ENCODE measurements at places on chromosomes 3 and 15. TPM values are rescaled to one million over a fixed set of nuclear protein-coding genes. Genes with fewer than 3 reads are reported as not detected.

CCR8 gene
- total RNA-seq, result 1.8 TPM

PLIN1 gene
- total RNA-seq, result 0.05 TPM

ZPLD1 gene
- total RNA-seq, result 0.09 TPM

MTFMT gene
- 9.7 TPM for total RNA-seq

NR2E3 gene
- total RNA-seq, result 0.05 TPM

- DNase-seq, result no peak
Observed at GRCh38 chr3:116118475-116119169, 326.7 kb downstream of the LSAMP start.

DNA sequence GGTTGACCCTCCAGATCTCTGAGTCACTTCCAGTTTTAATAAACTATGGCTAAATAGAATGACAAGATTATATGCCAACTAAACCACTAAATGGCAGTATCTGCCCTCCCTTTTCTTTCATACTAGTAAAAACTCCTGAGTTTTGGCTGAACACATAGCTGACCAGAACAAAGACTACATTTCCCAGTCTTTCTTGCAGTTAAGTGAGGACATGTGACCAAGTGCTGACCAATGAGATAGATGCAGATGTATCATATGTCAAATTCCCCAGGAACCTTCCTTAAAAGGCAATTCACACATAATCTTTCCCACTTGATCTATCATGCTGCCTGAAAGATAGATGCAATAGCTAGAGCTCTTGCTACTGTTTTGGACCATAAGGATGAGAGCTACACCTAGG lies 191.3 kb downstream of the SHOX2 start:
- no peak for DNase-seq

DNA sequence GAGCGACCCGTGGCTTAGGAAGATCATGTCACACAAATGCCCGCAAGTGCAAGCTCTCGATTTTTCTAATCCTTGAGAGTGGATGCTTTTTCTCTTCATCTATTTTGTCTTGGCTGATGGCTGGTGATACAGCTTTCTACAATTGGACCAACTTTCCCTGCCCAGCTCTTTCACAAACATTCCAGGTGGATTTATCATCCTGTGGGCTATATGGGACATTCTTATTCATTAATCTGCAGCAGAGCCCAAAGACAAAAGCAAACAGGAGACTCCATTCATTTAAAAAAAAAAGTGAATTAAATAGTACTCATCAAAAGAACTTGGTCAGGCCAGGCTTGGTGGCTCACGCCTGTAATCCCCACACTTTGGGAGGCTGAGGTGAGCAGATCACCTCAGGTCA lies 14.2 kb upstream of the TSEN2 start:
- no peak for DNase-seq

DNA sequence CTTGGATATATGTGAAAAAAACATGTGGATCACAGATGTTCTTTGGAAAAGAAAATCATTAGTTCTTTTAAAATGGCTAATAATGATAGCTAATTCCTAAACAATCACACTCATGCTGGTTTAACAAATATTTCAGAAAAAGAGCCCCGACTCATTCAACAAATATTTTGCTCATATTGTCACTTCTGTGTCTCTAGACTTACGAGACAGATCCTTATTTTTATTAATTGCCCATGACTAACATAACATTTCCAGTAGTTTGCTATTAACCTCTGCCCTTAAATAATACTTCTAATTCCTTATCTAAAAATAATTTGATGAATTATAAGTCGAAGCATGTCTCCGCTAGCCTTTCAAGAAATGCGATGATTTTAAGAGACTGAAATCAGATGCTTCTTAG lies 70.4 kb downstream of the SATB1 start:
- no peak for DNase-seq

DNA sequence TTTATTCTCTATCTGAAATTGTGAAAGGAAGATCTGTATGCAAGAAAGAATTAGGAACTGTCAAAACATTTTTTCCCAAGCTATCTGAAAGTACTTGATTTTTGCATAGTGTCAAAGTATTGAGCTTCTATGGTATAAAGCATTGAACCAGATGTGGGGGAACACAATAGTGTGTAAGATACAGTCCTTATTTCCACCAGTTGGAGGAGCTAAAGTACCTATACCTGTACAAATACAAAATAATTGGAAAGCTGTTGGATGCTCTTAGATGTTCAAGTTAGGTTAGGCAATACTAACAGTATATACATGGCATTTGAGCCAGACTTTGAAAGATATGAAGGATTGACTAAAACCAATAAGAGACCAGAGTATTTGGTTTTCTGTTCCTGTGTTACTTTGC lies 148.4 kb downstream of the B3GALNT1 start:
- DNase-seq, result no peak

DNA sequence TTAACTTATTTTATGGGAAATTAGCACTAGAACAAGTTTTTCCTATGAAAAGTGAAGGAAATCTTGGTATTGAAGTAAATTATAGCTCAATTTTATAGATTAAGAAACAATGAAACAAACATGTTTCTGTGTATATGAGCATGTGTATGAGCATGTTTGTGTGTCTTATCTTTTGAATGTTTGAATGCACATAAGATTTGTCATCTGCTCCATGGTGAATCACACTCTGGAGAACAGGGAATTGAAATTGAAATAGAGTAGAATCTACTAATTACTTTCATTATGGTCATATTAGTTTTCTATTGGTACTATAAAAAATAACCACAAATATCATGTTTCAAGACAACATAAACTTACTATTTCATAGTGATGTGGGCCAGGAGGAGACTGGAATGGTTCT lies 646.6 kb downstream of the OTOL1 start:
- no peak for DNase-seq

DNA sequence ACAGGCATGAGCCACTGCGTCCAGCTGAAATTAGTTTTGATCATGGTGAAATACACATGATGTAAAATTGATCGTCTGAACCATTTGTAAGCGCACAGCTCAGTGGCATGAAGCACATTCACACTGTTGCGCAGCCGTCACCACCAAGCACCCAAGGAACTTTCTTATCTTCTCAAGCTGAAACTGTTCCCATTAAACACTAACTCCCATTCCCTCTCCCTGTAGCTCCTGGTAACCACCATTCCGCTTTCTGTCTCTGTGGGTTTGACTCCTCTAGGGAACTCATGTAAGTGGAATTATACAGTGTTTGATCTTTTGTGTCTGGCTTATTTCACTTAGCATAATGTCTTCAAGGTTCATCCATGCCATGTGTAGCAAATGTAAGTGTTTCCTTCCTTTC lies 62.3 kb downstream of the FBLN2 start:
- no peak for DNase-seq

GRCh38 chr3:23762759-23763477 lies 42.8 kb upstream of the UBE2E1 start:
- DNase-seq, result no peak

GRCh38 chr3:17459470-17459993 lies 282.9 kb downstream of the TBC1D5 start:
- DNase-seq, result no peak

GRCh38 chr15:66937588-66937987 lies 127.8 kb upstream of the SMAD3 start:
- no peak for DNase-seq

Measured in thymus (tissue), 14 donors.